Amygdala (tissue), 56 donors: ENCODE measurements at places on chromosomes 1 and 21.

- DNase-seq: no peak
Measured at GRCh38 chr1:13622446-13622845, 38.8 kb downstream of the PDPN start.

DNA sequence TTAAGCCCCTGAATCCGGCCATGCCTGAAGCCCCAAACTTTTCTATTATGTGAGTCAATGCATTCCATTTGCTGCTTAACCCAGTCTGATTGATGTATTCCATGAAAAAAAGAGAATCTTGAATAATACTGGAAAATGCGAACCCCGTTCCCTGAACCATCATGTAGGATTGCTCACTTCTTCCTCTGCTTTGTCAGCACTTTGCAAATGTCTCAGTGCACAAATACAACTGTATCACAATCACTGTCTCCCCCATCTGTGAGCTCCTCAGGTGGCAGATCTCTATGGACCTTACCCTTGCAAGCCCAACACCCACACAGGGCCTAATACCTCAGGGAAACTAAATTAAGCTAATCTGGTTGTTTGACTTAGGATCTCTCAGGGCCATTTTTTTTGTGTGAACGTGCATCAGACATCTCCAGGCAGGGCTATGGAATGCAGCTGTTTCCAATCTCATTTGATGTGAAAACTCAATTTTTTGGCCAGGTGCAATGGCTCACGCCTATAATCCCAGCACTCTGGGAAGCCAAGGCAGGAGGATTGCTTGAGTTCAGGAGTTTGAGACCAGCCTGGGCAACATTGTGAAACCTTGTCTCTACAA is 2.1 kb upstream of the RCAN3 start:
- no peak for DNase-seq

DNA sequence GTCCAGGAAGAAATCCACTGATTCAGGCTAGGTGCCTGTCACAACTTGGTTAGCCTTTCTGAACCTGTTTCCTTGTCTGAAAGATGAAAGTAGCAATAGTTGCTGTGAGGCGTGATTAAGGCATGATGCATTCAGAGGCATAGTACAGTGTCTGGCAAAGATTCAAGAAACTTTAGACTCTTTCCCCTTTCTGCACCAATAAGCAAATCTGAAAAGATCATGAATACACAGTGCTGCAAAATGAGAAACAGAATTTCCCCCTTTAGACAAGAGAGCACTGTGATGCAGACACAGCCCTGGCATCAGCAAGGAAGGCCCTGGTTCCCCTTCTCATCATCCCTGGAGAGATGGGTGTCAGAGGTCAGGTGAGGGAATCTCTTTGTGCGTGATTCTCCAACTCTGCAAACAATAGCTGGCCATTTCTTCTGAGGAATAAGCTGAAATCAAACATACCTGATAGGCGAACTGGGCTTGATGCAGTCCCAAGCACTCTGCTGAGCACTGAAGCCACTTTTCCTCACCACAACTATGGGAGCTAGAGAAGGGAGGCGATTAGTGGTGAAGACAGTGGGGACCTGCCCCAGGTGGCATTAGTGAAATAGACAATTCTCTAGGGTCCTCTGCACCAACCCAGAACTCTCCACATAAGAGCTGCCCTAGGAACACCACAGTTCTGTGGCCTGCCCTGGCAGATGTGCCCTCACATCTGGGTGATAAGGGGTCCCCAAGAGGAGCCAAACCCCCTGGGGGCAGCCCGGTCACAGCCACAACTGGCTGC is 41.7 kb downstream of the ITPKB start:
- DNase-seq: no peak

- no peak for DNase-seq
Measured at GRCh38 chr1:50644447-50645105, 221.3 kb upstream of the DMRTA2 start.

DNA sequence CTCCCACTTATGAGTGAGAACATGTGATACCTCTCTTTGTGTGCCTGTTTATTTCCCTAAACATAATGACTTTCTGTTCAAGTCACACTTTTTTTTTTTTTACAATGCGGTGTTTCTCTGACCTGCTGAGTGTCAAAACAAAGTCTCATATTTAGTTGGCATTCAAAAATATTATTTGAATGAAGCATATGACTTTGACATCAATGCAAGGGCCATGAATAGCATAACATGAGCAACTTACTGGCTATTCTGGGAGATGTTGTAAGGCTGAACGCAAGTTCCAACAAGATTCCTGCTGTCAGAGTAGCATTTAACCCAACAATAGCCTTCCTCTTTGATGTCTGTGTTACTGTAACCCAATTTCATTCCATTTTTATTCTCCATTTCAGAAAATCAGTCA is 2.0 kb upstream of the KRTAP19-1 start:
- no peak for DNase-seq

DNA sequence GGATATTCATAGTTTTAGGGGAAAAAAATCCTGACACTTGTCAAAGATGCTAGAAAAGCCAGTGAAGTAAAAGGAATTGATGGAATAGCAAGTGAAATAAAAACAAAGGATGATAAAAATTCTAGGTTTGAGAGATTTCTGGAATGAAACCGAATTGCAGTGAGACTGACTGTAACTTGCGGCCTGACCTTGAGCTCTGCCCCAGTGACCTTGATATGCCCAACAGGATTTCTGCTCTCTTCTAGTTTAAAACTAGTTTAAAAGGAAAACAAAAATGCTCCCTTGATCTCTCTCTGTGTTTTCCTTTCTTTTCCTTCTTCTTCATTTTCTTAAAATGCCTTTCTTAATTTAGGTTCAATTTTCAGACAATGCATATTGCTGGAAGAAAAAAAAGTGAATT is 54.9 kb upstream of the IFI44L start:
- no peak for DNase-seq

- no peak for DNase-seq
Measured at GRCh38 chr1:242556276-242556675, 31.8 kb upstream of the PLD5 start.

DNA sequence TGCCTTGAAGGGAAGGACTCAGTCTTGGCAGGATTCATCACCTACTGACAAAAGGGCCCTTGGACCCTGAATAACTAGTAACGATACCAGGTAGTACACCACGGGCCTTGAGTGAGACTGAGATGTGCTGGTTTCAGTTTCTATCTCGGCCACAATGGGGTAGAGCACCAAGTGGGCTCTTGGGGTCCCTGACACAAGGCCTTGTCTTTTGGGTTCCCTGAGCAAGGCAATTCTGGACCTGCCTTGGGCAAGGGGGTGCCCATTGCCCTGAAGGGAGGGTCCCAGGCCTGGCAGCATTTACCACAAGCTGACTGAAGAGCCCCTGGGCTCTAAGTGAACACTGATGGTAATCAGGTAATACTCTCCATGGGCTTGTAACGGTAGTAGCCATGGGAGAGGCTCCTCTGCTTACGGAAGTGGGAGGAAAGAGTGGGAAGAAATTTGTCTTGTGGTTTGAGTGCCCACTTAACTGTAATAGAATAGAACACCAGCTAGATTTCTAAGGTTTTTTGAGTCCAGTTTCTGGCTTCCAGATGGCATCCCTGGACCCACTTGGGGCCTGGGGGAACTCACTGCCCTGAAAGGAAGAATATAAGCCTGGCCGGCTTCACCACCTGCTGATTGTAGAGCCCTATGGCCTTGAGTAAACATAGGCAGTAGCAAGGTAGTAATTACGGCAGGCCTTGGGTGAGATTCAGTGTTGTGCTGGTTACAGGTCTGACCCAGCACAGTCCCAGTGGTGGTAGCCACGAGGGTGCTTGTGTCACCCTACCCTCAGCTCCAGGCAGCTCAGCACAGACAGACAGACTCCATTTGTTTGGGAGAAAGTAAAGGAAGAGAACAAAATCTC is 58.5 kb downstream of the WDR4 start:
- no peak for DNase-seq

DNA sequence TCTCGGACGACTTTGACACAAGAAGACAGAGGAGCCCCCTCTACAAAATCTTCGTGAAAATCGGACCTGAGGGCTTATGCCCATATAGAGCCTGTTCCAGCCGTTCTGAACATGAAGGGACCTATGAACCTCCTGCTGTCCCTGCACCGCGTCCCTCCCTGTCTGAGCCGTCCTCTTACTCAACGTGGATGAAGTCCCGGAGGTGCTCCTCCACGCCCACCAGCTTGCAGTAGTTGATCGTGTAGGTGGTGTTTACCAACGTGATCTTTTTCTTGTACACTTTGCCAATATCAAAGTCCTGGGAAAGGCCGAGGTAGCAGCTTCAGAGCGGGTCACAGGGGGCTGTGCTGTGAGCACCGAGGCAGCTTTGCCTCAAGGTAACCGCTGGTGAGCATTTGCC is 40.0 kb downstream of the CFAP74 start:
- DNase-seq: no peak

DNA sequence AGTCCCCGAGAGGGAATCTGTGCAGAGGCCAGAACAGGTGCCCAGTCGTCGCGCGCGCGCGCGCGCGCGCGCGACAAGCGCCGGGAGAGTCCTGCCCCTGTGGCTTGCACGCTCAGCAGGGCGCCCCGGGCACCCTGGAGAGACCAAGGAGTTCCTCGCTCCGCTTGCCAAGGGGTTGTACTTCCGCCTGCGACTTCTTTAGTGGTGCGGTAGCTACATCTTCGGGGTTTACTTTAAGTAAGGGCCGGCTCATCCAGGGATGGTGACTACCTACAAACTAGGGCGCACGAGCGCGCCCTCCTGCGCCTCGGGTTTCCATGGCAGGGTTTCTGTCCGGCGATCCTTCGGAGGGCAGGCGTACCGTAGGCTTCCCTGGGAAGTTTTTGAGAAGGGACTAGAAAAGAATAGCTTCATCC is 1.4 kb downstream of the LHX4 start:
- no peak for DNase-seq

- no peak for DNase-seq
Measured at GRCh38 chr1:150777544-150777943, 12.0 kb upstream of the CTSS start.

DNA sequence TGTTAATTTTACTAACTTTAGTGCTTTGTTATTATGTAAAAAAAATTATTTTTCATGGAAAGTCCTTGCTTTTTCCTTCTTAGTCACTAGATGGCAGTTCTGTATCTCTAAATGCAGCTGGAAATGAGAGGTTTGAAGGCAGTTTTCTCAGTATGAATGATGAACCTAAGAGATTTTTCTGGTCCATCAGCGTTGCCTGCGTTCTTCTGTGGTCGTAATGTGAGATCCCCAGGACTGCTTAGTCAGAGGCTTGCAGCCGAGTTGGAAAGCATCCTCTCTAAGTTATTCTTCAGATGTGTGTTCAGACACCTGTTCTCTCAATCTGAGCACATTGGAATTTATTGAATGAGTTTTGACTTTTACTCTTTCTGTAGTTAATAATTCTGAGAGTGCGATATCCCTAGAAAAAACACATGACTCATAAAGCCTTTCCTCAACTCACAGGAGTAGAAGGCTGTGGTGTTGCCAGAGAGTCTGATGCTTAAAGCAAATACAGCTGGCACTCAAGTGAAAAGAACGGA is 99.3 kb downstream of the FMN2 start:
- DNase-seq: no peak

GRCh38 chr1:117633936-117634335 is 28.1 kb downstream of the TENT5C start:
- no peak for DNase-seq

DNA sequence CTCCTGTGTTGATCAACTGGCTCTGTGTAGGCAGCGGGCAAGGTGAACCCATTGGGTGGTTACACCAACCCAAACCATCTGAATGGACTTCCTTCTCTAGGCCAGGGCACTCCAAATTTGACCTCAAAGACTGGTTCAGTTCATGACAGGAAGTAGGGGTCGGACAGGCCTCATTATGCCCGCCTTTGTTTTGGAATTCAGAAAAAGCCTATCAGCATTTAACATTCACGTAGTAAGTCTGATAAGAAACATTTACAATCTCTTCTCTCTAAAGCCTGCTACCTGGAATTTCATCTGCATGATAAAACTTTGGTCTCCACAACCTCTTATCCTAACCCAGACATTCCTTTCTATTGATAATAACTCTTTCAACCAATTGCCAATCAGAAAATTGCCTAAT is 97.1 kb upstream of the ETV3 start:
- DNase-seq: no peak

DNA sequence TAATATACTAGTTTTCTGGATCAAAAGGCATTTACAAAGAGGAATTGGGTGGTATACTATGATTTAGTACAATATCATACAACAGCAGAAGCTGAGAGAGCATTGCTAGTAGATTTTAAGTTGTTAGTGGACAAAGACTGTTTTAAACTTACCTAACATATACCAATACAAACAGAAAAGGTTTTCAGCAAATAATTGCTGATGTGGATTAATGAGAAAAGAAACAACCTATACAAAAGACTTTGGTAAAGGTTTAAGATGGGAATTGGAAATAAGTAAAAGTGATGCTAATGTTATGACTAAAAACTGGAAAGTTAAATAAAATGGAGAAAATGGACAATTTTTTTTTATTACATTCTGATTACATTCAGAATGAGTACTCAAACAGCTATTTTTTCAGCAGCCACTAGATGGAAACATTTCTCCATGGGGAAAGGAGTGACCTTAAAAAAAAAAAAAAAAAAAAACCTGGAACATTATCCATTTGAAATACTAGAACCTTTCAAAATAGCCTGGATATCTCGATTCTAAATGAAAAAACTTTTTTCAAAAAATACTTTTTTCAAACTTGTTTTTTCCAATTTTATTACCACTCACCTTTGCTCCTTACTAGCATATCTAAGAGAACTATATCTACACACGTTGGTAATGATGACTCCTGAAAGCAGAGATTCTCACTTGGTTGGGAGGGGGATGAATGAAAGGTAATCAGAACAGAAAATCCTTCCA is 55.4 kb downstream of the EPRS1 start:
- no peak for DNase-seq

GRCh38 chr1:193657552-193657951 is 471.1 kb upstream of the B3GALT2 start:
- no peak for DNase-seq

DNA sequence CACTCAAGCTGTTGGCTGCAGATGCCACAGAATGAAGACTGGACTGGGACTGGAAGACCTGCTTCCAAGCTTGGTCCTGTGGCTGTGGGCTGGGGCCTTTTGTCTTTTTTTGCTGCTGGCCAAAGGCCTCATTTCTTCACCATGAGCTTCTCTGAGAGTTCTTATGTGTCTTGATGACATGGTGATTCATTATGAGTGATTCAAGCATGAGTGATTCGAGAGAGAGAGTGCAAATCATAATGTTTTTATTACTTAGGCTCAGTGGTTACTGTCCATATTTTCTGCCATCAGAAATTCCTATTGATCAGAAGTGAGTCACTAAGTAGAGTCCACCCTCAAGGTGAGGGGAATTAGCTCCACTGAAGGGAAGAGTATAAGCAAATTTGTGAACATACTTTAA is 94.0 kb downstream of the PCP4 start:
- no peak for DNase-seq
